Cerebellum (tissue), 4 donors: ENCODE measurements at places on chromosomes 7 and 10.

DNA sequence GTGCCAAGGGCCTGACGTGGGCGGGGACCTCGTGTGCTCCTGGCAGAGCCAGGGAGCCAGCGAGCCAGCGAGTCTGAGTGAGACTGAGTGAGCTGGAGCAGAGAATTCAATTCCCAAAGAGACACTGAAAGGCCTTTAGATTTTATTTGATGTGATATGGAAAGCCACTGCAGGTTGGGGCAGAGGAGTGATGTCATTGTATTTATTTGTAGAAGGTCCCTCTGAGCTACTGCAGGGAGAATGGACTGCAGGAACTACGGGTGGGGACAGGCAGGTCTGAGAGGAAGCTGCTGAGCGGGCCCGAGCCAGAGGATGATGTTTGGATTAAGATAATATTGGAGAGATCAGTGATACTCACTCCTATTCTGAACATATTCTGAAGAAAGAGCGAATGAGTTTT lies 445.8 kb upstream of the ANKRD30A start:
- DNase-seq = no peak

GRCh38 chr10:69968830-69969229 lies 83.8 kb upstream of the MACROH2A2 start:
- peak; percentile 51 for DNase-seq

DNA sequence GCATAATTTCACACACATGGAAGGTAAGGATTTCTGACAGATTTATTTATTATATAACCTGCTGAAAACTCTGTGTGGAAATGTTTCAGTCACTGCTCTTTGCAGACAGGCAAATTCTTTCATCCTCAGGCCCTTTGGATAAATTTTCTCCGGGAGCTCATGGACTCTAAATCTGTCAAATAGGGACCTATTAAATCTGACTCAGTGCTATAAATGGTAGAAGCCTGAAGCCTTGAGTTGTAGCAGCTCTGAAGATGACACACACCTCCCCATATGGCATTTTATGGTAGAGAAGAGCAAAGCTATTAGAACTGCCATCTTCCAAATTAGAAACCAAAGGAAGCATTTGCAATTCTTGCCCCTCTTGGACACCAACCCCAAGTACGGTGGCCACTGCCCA lies 808.7 kb downstream of the XPNPEP1 start:
- no peak for DNase-seq

DNA sequence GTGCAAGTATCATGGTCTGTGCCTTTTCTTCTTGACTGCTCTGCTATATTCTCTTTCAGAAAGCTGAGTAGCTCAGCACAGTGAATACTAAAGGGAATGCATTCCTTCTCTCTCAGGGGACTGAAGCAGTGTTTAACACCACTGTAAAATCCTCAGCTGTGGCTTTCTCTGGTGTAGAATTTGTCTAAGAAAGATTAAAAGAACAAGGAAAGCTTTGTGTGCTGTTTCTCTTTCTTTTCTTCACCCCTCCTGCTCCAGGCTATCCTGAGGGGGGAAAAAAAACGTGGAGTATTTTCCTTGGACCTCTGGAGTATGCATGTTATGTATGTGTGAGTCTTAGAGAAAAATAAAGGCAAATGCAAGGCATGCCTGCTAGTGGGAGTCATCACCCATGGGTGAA lies 383.9 kb downstream of the AUTS2 start:
- DNase-seq = no peak

GRCh38 chr7:128323459-128324367 lies 20.0 kb downstream of the RBM28 start:
- DNase-seq = no peak

- DNase-seq = no peak
These were observed 739.5 kb downstream of the SORCS1 start for GRCh38 chr10:106424981-106425380.
